ENCODE measurements at places on chromosomes 6 and 20.

DNA sequence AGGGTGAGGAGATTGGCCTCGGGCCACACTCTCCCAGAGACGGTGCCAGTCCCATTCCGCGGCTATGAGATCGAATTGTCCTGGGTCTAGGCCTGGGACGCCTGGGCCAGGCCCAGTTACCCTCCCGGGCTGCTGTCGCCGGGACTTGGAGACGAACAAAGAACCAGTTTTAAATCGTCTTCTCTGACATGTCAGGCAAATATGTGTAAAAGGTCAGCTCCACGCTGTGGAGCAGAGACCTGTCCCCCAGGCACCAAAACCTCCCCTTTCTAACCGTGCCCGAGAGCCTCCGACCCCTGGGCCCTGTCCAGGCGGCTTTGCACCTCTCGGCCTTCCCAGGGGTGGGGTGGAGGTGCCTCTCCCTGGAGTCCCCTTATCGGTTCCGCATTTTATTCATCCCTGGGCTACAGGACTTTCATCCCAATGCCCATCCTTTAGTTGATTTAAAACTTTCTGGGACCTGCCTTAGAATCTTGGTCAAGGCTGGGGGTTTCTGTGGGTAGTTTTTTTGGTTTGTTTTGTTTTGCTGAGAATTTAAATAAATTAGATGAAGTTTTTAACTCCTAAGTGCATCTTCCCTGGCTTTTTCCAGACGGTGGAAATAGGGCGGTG, 5.8 kb upstream of the TFAP2A start:
- DNase-seq = no peak

DNA sequence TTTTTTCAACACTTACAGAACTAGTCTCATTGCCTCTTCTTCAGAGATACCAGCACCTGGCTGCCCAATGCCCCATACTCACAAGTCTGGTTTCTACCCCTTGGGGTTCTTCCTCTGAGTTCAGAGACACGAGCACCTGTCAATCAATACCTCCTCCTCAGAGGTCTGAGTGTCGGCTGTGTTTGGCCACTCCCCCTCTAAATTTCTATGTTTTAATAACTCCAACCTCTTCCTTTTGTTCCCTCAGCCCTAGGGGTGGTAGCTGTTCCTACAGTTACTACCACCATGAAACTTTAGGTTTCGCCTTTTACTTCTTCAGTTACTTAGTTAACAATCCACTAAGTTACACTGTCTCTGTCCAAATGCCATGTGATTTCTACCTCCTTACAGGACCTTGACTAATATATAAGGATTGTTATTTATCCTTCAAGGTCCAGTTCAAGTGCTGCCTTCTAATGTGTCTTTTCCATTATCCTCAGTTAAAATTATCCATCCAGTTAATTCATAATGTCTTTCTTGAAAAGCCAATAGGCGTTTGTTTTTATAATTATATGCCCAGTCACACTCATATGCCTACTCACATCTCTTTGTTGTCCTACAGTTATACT, 14.6 kb upstream of the PHF20 start:
- no peak for DNase-seq

- no peak for DNase-seq
Observed at GRCh38 chr6:84333842-84334241, 106.4 kb upstream of the CEP162 start.

DNA sequence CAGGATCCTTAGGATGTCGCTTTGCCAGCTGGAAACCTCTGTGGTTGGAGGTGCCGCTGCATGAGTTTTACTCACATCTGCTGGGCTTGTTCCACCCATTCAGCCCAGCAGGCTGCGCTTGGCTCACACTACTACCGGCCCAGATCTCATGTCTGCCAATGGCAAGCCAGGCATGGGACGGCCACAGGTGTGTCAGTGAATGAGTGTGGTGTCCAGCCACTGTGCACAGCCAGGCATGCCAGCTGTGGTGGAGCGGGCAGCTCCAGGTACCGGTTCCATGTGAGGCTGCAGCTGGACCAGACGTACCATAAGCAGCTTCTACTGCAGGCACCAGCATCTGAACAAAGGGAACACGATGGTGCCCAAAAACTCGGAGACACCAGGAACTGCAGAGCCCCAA, 33.1 kb upstream of the ASF1A start:
- DNase-seq = no peak

- no peak for DNase-seq
Observed at GRCh38 chr6:132365281-132365907, 35.9 kb downstream of the MOXD1 start.
